ENCODE measurements at places on chromosomes 7 and 10. TPM values are rescaled to one million over a fixed set of nuclear protein-coding genes. Genes with fewer than 3 reads are reported as not detected.

TMEM26 gene
- 2.8 TPM for total RNA-seq

SPDYE9 gene
- total RNA-seq, result under 0.01 TPM

BMI1 gene
- total RNA-seq, result 58.4 TPM

PRSS37 gene
- total RNA-seq, result not detected

LRRTM3 gene
- total RNA-seq, result not detected

NYAP1 gene
- 1.3 TPM for total RNA-seq

SPDYE16 gene
- 0.33 TPM for total RNA-seq

PDE1C gene
- total RNA-seq, result 0.50 TPM

ACSM6 gene
- total RNA-seq, result not detected

DENND2A gene
- 69.6 TPM for total RNA-seq

CLDN4 gene
- 1.7 TPM for total RNA-seq

SPDYE1 gene
- total RNA-seq, result not detected

SCART1 gene
- 3.0 TPM for total RNA-seq

HOXA6 gene
- total RNA-seq, result not detected

EPHA1 gene
- total RNA-seq, result under 0.01 TPM

SPACDR gene
- total RNA-seq, result 2.6 TPM

MOGAT3 gene
- not detected for total RNA-seq

GRID2IP gene
- total RNA-seq, result not detected

ANKRD7 gene
- total RNA-seq, result 3.8 TPM

NUTM2A gene
- total RNA-seq, result 2.3 TPM

ADAMTS14 gene
- total RNA-seq, result 29.4 TPM

C10orf105 gene
- total RNA-seq, result not detected

RARRES2 gene
- 20.7 TPM for total RNA-seq

SH3PXD2A gene
- 24.0 TPM for total RNA-seq

STAM gene
- 28.4 TPM for total RNA-seq

SEMA3E gene
- 6.8 TPM for total RNA-seq

ZNF212 gene
- total RNA-seq, result 6.5 TPM

BICC1 gene
- total RNA-seq, result 72.9 TPM

HECW1 gene
- total RNA-seq, result 4.9 TPM

CADPS2 gene
- 29.1 TPM for total RNA-seq

TEX47 gene
- total RNA-seq, result not detected

PTPN20 gene
- total RNA-seq, result 0.33 TPM

VWDE gene
- total RNA-seq, result not detected

FAM241B gene
- total RNA-seq, result 0.29 TPM

VKORC1L1 gene
- total RNA-seq, result 13.4 TPM

ARL4A gene
- 32.7 TPM for total RNA-seq

ARMC3 gene
- not detected for total RNA-seq

SBDS gene
- 87.3 TPM for total RNA-seq

TFPI2 gene
- 14.5 TPM for total RNA-seq

ECHDC3 gene
- 15.1 TPM for total RNA-seq

CFAP46 gene
- 1.5 TPM for total RNA-seq

TMEM213 gene
- not detected for total RNA-seq

ACTL6B gene
- total RNA-seq, result not detected

Data from smooth muscle cell of trachea (primary cell).